ENCODE measurements at places on chromosomes 2 and 18. TPM values are rescaled to one million over a fixed set of nuclear protein-coding genes. Genes with fewer than 3 reads are reported as not detected.

The RGPD8 gene
- total RNA-seq, result 21.5 TPM

The WDR7 gene
- total RNA-seq, result 17.1 TPM

The SP140 gene
- not detected for total RNA-seq

The HTR2B gene
- total RNA-seq, result 1.2 TPM

The OXER1 gene
- total RNA-seq, result not detected

The CCBE1 gene
- total RNA-seq, result 1.5 TPM

The C1GALT1C1L gene
- 0.09 TPM for total RNA-seq

The DSG4 gene
- total RNA-seq, result not detected

The PLCD4 gene
- 0.85 TPM for total RNA-seq
